ENCODE measurements at places on chromosomes 13 and 19. TPM values are rescaled to one million over a fixed set of nuclear protein-coding genes. Genes with fewer than 3 reads are reported as not detected.

CD33 gene
- total RNA-seq: not detected

SUGT1 gene
- 65.6 TPM for total RNA-seq

CEACAM4 gene
- total RNA-seq: not detected

APOC4 gene
- not detected for total RNA-seq

DCLK1 gene
- not detected for total RNA-seq

SERPINE3 gene
- total RNA-seq: not detected

SPRED3 gene
- total RNA-seq: 0.61 TPM

RAVER1 gene
- 100 TPM for total RNA-seq

CABP5 gene
- not detected for total RNA-seq

DMKN gene
- 0.65 TPM for total RNA-seq

ZNF729 gene
- total RNA-seq: not detected

CEACAM3 gene
- total RNA-seq: not detected

ZNF415 gene
- total RNA-seq: 0.84 TPM

TMEM59L gene
- total RNA-seq: not detected

FAM216B gene
- not detected for total RNA-seq
